ENCODE measurements at places on chromosomes 7 and 10. TPM values are rescaled to one million over a fixed set of nuclear protein-coding genes. Genes with fewer than 3 reads are reported as not detected.
A peak's percentile ranks its signal among the peaks of the same experiment; 100 is the strongest.

Gene SUMF2
- 97.4 TPM for total RNA-seq

Gene GDI2
- 263 TPM for total RNA-seq

Gene ANKMY2
- 10.2 TPM for total RNA-seq

Gene ATOH7
- 0.07 TPM for total RNA-seq

Gene FOXP2
- 0.81 TPM for total RNA-seq

Gene TUBAL3
- 1.1 TPM for total RNA-seq

Gene OPN1SW
- not detected for total RNA-seq

Gene INSYN2A
- total RNA-seq: not detected

Gene TET1
- total RNA-seq: 0.51 TPM

DNA sequence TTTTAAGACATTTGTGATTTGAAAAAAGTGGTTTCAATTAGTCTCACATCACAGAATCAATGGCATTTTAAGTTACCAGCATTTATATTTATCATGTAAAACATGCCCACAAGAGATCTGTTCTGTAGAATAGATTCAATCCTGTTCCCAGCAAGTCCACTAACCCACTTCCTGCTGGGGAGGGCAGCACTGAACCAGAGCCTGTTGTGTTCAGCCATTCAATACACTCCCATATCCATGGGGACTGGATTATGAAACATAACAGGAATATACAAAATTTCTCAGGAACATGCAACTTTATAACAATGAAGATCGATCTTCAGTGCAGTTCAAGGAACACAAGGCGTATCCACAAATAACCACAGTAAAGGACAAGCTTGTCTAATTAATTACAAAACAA, 24.4 kb upstream of the ANK3 start:
- no peak for DNase-seq

GRCh38 chr7:137850571-137850970, 3.8 kb upstream of the DGKI start:
- DNase-seq: no peak

- no peak for DNase-seq
These were observed 149.7 kb downstream of the KMT2E start for GRCh38 chr7:105163718-105164117.

- DNase-seq: no peak
These were observed 31.7 kb upstream of the ASL start for GRCh38 chr7:66043681-66044497.

DNA sequence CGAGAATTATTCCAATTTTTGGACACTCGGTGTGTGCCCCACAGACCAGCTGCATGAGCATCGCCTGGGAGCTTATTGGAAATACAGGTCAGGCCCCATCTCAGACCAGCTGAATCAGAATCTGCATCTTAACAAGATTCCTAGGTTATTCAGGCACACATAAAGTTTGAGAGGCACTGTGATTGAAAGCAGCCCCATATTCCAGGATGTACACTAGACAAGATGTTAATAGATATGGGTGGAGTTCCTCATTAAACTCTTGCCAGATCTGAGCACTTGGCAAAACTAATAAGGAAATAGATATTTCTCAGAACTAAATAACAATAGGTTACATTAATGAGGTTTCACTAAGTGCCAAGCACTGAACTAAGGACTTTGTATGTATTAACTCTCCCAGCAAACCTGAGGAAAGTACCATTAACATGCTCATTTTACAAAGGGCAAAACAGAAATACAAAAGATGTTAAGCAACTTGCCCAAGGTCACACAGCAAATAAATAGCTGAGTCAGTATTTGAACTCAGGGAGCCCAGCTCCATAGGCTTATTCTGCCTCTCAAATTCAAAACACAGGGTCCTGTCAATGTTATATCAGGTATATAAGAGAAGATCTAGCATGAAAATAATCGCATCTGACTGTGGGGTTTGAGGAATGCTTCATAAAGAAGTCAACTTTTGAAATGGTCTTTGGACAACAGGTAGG, 29.9 kb downstream of the PPP1R3C start:
- no peak for DNase-seq

GRCh38 chr7:98557538-98558031, 59.5 kb upstream of the NPTX2 start:
- DNase-seq: no peak

- DNase-seq: no peak
These were observed 1037.1 kb downstream of the GATA3 start for GRCh38 chr10:9091530-9092093.

DNA sequence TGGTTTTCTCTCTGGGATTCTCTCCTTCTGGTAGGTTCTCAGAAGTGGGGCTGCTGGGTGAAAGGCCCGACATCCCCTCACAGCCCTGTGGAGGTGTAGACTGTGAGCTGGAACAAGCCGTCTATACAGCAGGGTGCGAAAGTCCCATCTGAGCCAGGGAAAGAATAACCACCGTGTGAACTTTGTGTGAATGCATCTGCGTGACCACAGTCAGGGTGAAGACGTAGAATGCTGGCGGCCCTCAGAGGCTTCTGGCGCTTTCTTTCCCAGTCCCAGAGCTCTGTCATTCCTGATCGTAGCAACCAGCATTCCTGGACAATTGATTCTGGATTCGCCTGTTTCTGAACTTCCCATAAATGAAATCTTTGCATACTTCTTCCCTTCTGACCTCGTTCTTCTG, 30.0 kb downstream of the ELFN1 start:
- DNase-seq: no peak

DNA sequence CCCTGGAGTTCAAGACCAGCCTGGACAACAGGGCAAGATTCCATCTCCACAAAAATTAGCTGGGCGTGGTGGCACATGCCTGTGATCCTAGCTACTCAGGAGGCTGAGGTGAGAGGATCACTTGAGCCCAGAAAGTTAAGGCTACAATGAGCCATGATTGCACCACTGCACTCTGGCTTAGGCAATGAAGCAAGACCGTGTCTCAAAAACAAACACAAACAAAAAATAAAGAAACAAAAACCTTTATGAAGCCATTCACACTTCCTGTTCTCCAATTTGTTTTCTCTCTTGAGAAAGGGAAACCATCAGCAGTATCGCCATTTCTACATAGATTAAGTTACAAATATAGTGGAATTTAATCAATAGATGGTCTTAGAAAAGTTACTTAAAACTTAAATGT, 19.8 kb downstream of the YME1L1 start:
- DNase-seq: no peak

DNA sequence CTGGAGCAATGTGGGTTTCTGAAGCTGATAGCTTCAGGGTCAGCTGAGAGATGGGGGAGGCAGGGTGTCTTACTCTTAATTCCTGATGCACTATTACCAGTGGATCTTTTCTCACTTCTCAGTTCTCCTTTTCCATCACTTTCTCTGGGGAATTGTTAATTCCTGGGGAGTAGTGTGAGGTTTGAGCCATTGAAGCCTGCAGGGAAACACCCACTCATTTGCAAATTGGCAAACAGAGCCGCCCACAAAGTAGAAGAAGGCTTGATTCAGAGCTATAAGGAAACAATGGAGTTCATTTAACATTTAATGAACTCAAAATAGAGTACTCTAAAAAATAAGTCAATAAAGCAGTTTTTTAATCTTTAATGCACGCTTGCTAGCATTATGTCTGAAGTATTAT, 4.3 kb upstream of the TECTB start:
- DNase-seq: no peak

DNA sequence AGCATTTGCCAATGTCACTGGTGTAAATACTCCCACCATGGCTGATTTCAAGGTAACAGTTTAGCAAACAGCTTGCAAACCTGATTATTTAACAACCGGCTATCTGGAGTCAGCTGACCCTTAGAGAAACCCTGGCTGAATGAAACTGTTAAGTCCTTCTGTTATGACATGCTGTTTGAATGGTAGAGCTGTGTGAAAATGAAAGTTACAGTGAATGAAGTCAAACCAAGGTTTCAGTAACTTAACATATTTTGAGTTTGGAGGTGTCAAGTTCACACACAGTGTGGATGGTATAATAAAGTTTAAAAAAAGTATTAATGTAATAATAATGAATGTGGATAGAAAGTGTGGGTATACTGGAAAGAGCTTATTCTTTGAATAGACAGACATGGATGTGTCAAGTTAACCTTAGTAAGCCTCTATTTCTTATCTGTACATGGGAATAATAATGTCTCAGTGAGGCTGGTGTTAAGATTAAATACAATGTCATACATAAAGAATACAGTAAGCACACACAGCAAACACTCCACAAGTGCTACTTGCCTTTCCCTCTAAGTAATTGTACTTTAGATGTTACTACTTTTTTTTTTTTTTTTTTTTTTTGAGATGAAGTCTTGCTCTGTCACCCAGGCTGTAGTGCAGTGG, 150.4 kb downstream of the TAX1BP1 start:
- no peak for DNase-seq

- DNase-seq: no peak
These were observed 79.6 kb upstream of the STRIP2 start for GRCh38 chr7:129354428-129355157.

- peak; percentile 53 for DNase-seq
These were observed 1.3 kb downstream of the ANXA11 start for GRCh38 chr10:80203835-80204676.

DNA sequence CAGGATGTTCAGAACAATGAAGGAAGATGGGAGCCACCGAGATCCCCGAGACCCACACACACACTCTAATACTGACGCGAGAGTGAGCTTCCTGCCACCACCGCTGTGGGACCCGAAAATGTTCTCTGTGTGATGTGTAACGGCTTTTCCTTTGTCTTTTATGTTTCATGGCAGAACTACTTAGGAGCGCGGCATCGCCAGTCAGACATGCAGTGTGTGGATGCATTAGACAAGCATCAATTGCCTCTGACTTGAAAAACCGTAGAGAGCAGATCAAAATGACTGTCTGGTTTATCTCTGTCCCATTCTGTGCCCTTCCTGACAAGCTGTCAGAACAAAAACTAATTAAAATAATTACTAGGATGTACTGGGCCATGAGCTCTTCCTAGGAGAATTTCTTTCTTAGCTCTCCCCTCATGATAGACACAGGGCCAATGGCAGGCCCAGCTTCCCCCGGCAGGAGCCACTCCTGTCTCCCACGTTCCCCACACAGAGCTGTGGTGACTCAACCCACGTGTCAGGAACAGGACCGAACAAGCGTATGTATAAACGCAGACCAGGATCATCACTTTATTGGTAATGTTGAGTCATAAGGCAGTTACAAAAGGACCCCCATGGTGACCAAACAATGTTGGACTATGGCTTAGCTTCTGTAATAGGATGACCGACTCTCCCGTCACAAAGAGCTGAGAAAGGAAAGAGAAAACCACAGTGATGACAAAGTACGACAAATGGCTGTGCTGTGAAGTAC, 705.0 kb downstream of the PARD3 start:
- DNase-seq: peak; percentile 92

GRCh38 chr7:88344956-88345832, 38.5 kb upstream of the STEAP4 start:
- no peak for DNase-seq

DNA sequence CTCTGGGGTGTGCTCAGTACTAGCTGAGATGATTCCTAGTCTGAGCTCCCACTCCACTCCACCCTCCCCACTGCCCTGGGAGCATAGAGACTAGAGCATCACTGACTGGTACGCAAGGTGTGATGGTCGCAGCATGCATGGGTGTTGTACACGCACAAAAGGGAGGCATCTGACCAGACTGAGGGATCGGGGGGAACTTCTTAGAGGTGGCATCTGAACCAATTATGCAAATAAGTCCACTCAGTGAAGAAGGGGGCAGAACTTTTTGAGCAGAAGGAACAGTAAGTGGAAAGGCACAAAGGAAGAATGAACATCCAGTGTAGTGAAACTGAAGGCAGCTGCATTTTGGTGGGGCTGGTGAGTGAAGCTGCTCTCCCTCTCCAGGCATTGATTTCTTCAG, 25.5 kb downstream of the PDSS1 start:
- no peak for DNase-seq

DNA sequence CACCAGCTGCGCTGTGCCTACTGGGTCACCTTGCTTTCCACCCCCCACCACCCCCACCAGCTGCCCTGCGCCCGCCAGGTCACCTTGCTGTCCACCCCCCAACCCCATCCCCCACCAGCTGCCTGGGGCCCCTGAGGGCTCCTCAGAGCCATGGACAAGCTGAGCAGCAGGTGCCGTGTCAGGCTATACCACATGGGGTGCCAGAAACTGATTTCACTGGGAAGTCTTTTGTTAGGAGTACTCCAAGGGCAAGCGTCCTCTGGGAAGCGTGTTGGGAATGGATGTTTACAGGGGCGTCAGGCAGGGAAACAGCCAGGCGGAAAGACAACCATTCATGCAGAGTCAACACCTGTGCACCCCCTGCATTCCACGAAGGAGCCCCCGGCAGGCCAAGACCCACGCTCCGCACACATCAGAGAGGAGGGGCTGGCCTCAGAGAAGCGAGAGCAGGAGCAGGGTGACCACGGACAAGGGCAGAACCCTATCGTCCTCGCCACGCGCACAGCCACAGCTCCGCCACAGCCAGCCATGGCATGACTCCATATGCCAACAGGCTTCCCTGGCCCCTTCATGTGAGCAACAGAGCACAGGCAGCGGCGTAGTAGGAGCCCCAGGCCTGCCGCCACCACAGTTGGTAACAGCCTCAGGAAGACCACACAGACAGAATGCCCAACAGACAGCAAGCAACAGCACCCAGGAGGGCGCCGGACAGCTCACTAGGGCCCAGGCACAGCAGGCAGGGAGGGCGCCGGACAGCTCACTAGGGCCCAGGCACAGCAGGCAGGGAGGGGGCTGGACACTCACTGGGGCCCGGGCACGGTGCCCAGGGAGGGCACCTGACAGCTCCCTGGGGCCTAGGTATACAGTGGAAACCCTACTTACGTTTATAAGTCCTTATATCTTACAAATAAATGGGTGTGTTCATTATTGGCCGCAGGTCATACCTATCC, 180.8 kb downstream of the MAD1L1 start:
- DNase-seq: no peak

- DNase-seq: peak; percentile 57
These were observed 247.1 kb downstream of the KCNMA1 start for GRCh38 chr10:77390481-77390891.

- DNase-seq: no peak
These were observed 742 bp upstream of the TYSND1 start for GRCh38 chr10:70147259-70147625.

DNA sequence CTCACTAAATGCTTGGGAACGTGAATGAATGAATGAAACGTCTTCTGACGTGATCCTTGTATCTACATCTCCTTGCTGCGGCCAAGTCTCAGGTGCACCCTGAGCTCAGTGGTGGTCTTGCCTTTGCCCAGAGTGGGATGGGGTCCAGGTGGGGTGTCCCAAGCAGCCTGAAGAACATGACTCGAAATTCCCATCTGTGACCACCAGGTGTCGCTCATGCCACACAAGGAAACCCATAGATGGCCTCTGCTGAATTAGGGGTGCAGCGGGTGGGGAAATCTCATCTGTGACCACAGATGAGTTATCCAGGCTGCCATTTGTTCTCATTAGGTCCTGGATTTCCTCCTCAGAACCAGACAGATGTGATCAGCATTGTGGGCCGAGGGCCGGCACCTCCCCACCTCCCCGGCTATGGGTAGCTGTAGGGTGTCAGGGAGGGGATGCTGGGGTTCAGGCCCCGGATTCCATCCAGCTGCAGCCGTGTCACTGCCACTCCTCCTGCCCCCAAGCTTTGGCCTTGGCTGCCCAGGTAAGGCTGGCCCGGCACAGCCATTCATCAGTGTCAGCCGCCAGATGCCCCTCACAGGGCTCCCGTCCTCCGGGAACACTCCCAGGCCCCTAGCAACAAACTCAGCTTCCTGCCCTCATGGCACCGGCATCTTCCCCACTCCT, 21.0 kb upstream of the GNA12 start:
- DNase-seq: no peak

GRCh38 chr7:428927-429827, 90.5 kb downstream of the PDGFA start:
- no peak for DNase-seq
